GM13976 (cell line): ENCODE measurements at places on chromosomes 16 and 17.

- no peak for DNase-seq
These were observed 7.7 kb downstream of the NSRP1 start for GRCh38 chr17:30124273-30124796.

DNA sequence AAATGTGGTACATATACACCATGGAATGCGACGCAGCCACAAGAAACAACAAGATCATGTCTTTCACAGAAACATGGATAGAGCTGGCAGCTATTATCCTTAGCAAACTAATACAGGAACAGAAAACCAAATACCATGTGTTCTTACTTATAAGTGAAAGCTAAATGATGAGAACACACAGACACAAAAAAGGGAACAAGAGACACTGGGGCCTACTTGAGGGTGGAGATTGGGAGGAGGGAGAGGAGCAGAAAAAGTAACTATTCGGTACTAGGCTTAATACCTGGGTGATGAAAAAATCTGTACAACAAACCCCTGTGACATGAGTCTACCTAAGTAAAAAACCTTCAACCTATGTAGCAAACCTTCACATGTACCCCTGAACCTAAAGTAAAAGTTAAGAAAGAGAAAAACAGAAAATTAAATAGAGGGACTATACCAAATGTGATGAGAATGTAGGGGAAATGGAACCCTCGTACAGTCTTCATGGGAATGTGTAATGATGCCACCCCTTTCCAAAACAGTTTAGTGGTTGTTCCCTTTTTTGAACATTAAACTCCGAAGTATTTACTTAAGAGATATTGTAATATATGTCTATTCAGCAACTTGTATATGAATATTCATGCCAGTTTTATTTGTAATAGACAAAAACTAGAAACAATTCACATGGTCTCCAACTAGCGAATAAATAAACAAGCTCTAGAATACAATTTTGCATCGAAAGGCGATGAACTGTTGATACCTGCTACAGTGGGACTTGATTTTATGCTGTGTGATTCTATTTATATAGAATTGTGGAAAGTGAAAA lies 33.9 kb downstream of the AHSP start:
- DNase-seq, result no peak

- no peak for DNase-seq
These were observed 6.8 kb downstream of the AXIN2 start for GRCh38 chr17:65554553-65555223.

DNA sequence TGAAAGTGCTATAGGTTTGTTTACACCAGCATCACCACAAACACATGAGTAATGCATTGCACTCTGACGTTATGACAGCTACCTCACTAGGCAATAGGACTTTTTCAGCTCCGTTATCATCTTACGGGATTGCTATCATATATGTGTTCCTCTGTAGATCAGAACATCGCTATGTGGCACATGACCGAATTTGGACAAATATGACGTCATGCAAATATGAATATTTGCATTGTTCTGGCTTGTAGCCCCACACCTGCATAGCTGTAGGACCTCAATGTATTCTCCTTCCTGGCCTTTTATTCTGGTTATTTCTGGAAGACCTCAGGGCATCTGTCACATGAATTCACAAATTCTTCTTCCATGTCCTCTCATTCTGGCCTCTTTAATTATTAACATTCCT lies 393.2 kb downstream of the CDH13 start:
- no peak for DNase-seq

DNA sequence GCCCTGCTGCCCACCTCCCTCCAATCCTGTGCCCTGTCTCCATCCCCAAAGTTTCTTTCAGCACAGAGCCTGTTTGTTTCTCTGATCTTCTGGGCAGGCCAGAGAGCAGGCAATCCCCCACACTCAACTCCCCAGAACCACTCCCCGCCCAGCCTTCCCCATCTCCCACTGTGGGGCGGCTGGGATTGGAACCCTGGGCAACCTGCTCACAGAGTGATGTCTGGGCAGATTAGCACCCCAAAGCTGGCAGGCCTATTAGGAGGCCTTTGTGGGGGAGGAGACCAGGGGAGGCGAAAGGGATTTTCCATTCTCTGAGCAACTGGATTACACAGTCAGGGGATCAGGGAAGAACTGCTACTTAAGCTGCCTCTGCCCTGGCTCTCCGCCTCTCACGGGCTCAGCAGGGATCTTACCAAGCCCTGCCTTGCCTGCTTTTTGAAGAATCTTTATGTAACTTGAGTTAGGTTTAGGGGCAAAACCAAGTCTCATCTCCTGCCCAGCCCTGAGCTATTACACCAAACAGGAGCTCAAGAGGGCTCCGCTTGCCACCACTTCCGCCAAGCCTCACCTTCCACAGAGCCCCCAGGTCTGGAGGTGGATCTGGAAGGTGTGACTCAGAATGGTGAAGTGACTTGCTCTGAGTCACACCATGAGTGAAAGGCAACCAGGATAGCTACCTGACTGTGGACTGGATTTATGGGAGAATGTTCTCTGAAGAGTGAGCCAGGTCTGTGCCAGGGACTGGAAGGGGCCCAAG lies 16.0 kb upstream of the LHX1 start:
- DNase-seq, result no peak

DNA sequence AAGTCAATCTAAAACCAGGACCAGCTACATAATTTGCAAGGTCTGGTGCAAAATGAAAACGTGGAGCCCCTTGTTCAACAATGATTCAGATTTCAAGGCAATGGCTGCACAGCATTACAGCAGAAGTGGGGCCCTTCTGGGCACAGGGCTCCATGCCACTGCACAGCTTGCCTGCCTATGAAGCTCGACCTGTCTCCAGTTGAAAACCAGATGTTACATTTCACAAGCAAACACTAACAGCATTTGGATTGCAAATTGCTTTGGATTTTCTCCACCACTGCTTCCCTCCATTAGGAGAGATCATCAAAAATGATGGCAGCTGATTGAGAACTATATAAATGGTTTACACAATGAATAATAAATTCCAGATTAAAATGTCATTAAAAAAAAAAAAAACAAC lies 551.4 kb upstream of the ZFHX3 start:
- no peak for DNase-seq

GRCh38 chr16:85894266-85894665 lies 4.7 kb upstream of the IRF8 start:
- DNase-seq, result no peak

DNA sequence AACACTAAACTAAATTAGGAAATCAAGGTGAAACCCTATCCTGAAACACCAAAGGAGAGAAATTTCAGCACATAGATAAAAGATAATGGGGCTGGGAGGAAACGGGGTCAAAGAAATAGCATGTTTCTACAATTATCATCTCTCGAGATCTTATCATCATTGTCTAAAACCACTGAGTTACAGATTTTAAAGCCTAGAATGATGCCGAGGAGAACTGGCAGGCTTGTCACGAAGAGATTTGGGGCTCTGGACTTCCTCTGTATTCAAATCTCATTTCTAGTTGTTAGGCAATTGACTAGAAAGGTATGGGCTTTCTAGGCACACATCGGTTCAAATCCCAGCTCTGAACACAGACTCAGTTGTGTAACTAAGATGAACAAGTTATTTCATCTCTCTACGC lies 9.3 kb downstream of the PDZD9 start:
- DNase-seq, result no peak

DNA sequence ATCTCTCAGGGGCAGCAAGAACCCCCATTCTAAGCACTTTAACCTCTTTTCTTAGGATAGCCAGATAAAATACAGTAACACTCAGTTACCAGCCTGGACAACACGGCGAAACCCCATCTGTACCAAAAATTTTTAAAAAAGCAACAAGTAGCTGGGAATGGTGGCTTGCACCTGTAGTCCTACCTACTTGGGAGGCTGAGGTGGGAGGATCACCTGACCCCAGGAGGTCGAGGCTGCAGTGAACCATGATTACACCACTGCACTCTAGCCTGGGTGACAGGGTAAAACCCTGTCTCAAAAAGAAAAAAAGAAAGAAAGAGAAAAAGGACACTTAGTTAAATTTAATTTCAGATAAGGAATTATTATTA lies 28.6 kb upstream of the UBE2G1 start:
- no peak for DNase-seq

DNA sequence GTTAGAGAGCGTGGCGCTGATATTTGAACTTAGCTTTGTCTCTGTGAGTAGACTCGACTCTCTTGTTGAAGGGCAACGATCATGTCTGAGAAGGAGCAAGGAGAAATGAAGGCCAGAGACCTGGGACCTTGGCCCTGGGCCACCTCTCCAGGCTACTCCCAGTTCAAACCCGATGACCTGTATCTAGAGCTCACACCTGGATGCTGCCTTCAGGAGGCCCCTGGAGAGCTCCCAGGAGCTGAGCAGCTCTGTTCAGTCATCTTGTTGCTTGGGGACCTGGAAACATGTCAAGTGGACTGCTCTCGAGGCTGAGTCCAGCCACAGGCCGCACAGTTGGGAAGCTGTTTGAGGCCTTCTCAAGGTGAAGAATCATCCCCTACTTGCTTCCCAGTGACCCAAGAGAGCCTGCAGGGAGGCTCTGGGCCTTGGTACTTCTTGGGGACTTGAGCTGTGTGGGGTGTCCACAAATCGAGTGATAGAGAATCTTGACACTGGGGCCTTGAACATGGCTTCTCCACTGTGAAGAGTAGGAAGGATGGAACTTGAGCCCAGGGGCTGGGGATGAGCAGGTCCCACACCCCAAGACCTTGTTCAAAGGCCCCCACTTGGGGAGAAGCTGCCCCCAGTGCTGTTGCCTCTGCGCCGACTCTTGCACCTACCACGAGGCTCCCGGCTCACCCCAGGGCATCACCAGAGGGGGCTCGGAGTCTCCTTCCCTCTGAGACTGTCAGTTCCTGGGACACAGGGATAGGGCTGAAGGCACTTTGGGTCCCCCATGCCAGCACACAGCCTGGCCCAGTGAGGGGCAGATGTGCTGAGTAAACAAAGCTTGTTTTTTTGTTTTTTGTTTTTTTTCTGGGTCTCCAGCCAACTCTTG lies 112.1 kb downstream of the IRX5 start:
- no peak for DNase-seq

DNA sequence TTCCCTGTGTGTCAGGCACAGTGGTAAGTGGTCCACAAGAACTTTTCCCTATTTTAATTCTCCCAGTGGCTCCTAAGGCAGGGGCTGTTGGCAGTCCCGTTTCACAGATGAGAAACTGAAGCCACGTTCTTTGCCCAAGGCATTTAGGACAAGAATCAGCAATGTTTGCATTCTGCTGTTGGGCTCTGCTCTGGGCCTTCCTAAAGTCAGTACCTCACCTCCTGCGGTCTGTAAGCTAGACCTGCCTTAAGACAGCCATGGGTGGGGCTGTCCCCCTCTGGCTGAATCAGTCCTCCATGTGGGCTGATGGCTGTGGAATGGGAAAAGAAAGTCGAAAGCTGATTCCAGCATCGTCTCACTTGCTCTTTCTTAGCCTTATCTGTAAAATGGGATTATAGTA lies 304.8 kb downstream of the MAF start:
- no peak for DNase-seq

DNA sequence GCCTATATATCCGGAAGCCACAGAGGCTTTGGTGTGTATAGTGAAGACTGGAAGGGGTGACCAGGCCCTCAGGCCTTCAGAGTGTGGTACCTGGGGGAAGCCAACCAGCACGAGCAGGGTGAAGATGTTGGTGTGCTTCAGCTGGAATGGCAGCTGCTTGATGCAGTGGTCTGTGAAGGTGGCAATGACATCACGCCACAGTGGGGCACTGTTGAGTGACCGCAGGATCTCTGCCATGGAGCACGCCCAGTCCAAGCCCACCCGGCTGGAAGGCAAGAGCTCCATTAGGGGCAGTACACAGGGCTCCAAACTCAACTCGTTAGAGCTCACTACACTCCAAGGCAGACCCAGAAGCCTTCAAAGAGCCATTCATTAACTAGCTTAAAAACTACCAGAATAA lies 68.5 kb upstream of the ATP2A3 start:
- DNase-seq, result no peak

- DNase-seq, result no peak
These were observed 13.6 kb upstream of the STH start for GRCh38 chr17:45985447-45985846.

DNA sequence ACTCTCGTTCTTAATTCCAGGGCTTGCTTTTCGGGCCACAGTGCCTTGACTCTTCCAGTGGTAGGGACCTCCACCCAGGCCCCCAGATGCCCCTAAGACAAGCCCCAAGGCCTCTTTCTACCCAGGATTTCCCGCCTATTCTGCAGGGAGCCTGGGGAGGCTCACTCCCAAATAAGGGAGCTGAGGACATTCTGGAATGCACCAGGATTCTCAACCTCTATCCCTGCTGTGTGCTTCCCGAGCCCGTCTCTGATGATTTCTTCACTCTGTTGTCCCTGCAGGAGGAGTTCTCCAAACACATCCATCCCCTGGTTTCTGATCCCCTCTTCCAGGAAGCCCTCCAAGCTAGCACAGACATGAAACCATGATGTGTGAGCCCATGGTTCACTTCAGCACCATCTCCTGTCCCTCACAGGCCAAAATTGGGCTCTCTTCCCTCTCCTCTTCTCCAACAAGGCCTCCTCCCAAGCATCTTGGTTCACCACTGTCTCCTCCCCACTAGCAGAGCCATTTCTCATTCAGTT lies 255.9 kb downstream of the KATNIP start:
- DNase-seq, result no peak

DNA sequence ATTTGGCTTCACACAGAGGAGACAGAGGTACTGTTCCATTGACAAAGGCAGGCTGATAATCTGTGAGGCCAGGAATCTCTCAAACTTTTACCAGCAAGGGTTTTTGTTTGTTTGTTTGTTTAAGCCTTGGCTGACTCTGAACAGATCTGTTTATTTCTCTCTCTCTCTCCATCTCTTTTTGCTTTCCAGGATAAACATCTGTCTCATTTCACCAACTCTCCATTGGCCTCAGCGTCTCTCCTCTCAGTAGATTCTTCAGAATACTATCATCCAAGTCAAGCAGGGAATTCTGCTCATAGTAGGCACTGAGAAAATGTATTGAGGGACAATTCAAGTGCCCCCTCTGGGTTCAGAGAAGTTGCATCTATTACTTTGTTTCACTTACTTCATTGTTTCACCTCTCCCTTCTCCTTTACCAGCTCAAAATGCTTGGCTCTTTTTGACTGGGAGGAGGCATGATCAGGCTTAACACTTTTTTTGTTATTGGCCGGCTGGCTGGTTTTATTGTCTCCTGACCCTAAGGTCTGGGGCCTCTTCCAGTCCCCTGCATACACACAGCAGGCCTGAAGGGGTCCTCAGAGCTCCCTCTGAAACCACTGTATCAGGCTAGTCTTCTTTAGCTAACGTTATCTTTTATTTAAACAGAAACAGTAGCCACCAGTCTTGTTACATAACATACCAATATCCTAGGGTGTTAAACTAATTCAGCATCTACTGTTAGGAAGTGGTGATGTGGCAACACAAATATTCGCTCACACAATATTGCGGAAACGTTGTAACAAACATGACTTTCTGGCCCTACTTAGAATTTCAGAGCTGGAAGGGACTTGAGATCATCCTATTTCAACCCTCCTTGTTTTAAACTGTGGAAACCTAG lies 2.0 kb upstream of the YPEL2 start:
- DNase-seq, result peak; percentile 72

- DNase-seq, result no peak
These were observed 11.1 kb downstream of the SAMD14 start for GRCh38 chr17:50118828-50119218.
